Tibial nerve (tissue), 4 donors: ENCODE measurements at places on chromosomes 1 and 21.

DNA sequence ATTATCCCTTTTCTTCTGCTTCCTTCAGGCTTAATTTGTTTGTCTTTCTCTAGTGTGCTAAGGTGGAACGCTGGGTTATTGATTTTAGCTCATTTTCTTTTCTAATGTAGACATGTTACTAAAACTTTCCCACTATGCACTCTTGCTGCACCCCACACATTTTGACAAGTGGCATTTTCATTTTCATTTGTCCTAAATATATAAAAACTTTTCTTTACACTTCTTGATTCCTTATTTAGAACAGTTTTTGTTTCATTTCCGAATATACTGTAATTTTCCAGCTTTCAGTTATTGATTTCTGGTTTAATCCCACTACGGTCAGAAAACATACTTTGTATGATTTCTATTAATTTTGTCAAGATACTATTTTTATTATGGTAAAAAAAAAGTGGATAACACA is 25.3 kb downstream of the SH3BP5L start:
- no peaks in the 10 kb centered on the region for H3K27me3 ChIP-seq
- no peak overlapping the region for H3K27ac ChIP-seq
- no peak overlapping the region for H3K4me3 ChIP-seq
- no peak for DNase-seq

- no peak overlapping the region for H3K27ac ChIP-seq
- H3K36me3 ChIP-seq = no peaks in the 10 kb centered on the region
- DNase-seq = no peak
- no peaks in the 10 kb centered on the region for H3K27me3 ChIP-seq
- no peaks in the 10 kb centered on the region for H3K4me1 ChIP-seq
These were observed 88.5 kb upstream of the HMCN1 start for GRCh38 chr1:185645686-185646085.

- DNase-seq = peak; percentile 28
- H3K4me1 ChIP-seq = no peaks in the 10 kb centered on the region
- no peaks in the 10 kb centered on the region for H3K27me3 ChIP-seq
These were observed 39.6 kb downstream of the UCHL5 start for GRCh38 chr1:193019442-193020026.

GRCh38 chr1:230016159-230016558 is 50.9 kb upstream of the GALNT2 start:
- DNase-seq = no peak
- H3K27ac ChIP-seq = no peak overlapping the region

GRCh38 chr1:19046972-19047731 is 90.7 kb upstream of the IFFO2 start:
- DNase-seq = no peak
- no peaks in the 10 kb centered on the region for H3K27me3 ChIP-seq
- H3K4me3 ChIP-seq = no peak overlapping the region
- H3K4me1 ChIP-seq = peaks cover 18% of the 10 kb centered on the region

DNA sequence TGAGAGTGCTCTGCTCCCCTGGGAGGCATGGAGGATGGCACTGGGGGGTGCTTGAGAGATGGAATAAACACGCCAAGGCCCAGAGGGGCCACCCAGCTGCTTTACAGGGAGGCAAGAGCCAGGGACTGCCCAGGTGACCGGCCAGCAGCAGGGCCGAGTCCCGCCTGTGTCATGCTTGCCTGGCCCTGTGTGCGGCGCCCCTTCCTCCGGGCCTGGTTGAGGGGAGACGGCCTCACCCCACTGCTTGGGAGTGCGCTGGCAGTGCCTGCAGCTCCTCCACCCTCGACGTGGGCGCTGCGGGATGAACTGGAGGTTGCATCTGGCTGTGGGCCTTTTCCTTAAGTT is 33.1 kb upstream of the COL6A2 start:
- peaks cover 5% of the 10 kb centered on the region for H3K27me3 ChIP-seq
- peak overlapping the region; percentile 86 for H3K27ac ChIP-seq
- H3K4me3 ChIP-seq = no peak overlapping the region
- DNase-seq = no peak

DNA sequence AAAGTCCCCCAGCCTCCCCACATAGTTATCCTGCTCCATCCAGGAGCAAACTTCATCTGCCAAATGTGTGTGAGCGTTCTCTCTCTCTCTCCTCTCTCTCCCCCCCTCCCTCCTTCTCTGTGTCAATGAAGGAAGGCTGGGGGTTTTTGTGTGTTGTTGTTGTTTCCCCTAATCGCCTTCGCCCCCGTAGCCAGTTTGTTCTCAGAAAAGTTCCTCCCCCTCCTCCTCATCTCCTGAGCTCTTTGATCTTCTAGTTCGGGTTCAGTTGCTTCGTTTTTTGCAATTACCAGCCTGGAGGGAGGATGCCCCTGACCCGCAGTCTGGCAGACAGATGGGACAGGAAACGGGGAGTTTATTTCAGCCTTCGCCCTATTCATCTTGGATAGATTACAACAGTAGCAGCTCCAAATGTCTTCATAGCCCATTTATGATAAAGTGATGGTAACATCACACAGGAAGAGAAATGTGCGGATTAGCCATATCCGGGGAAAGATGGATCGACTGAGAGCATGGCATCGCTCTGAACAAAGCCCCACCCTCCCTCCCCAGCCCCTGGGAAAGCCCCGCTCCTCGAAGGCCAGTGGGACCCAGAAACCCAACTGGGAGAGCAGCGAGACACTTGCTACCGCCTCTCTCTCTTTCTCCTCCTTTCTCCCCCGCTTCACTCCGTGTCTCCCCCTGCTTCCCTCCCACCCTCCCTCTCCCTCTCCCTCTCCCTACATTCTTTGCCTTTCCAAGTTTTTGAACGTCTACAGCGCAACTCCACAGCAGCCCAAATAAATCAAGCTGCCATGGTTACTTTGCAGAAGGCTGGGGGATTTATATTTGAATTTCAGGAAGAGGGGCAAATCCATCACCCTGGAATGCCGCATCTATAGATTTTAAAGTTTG is 139.7 kb upstream of the ARHGEF16 start:
- H3K4me3 ChIP-seq = no peak overlapping the region
- H3K36me3 ChIP-seq = no peaks in the 10 kb centered on the region
- DNase-seq = no peak
- H3K27me3 ChIP-seq = no peaks in the 10 kb centered on the region

DNA sequence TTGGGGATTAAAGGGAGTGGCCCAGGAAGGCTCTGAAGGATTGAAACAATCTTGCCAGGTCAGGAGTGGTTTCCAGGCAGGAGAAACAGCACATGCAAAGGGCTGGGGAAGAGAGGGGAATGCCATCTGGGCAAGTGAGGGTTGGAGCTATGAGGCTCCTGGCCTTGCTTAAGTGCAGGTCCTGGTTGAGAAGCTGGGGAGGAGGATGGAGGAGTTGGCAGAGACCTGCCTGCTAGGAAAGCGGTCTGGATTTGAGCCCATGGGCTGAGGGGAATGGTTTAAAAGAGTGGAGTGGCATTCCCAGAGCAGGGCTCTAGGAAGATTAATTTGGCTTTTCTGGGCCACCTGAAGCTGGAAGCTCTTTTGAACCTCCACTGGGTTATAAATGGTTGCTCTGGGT is 9.2 kb downstream of the IGSF21 start:
- no peak overlapping the region for H3K27ac ChIP-seq
- H3K36me3 ChIP-seq = no peaks in the 10 kb centered on the region
- no peak overlapping the region for H3K4me3 ChIP-seq
- H3K27me3 ChIP-seq = no peaks in the 10 kb centered on the region

DNA sequence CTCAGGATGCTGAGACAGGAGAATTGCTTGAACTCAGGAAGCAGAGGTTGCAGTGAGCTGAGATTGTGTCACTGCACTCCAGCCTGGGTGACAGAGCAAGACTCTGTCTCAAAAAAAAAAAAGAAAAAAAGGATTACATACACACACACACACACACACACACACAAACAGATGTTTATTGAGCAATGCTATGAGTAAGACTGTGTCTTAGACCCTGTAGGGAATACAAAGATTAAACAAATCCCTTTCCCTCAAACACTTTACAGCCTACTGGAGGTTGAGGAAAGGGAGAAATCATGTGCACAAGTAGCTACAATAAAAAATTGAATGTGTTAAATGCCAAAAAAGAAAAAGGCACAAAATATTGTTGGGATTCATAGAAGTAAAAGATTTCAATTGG is 58.1 kb downstream of the RPAP2 start:
- no peaks in the 10 kb centered on the region for H3K36me3 ChIP-seq
- no peak overlapping the region for H3K4me3 ChIP-seq
- no peak overlapping the region for H3K27ac ChIP-seq
- no peaks in the 10 kb centered on the region for H3K4me1 ChIP-seq
